ENCODE measurements at places on chromosomes 7 and 10.

- DNase-seq = no peak
Measured at GRCh38 chr7:125412890-125413665, 483.5 kb upstream of the POT1 start.

DNA sequence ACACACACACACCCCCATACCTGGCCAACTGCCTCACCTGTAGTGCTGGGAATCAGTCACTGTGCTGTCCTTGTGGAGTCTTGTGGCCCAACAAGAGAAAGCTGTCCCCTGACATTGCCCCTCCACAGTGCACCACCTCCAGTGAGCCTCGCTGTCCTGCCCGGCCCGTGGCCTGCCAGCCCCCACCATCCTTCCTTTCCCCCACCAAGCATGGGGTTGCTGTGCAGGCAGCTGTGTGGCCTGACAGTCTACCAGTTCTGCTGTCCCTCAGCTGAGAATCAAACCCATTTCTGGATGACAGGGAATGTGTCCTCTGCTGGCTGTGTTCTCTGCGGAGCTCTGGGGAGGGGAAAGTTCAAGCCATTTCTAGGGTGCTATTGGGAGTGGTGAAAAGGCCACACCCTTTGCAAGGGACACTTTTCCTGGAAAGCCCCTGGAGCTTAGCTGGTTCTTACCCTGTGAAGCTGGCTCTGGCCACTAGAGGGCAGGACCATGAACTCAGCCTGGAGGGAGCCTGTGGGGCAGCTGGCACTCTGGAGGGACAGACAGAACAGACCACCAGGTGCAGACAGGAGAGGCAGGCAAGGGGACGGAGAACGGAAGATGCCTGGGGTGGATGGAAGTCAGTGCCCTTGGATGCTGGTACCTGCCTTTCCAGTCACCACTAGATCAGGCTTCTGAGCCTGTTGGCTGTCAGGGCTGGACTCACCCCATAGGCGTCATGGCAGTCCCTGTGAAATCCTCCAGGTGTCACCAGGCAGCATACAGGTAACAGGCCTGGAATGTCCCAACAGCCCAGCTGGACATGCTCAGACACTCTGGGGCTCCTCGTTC lies 10.5 kb upstream of the MTPAP start:
- DNase-seq = peak; percentile 60

DNA sequence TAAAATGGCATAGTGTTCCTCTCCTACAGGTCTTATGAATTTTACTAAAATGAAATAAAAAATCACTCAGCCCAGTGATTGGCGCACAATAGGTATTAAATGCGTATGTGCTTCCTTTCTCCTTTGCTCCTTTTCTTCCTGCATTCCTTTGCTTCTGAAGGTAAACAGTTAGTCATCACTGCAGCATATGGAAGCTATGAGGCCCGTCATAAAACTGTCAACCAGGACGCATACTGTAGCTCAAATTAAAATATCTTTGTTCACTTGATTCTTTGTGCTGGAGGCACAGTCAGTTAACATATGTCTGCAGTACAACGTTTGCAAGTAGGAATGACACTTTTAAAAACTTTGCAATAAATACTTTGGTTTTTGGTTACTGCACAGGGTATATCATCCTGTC lies 374.7 kb downstream of the TCERG1L start:
- DNase-seq = no peak

DNA sequence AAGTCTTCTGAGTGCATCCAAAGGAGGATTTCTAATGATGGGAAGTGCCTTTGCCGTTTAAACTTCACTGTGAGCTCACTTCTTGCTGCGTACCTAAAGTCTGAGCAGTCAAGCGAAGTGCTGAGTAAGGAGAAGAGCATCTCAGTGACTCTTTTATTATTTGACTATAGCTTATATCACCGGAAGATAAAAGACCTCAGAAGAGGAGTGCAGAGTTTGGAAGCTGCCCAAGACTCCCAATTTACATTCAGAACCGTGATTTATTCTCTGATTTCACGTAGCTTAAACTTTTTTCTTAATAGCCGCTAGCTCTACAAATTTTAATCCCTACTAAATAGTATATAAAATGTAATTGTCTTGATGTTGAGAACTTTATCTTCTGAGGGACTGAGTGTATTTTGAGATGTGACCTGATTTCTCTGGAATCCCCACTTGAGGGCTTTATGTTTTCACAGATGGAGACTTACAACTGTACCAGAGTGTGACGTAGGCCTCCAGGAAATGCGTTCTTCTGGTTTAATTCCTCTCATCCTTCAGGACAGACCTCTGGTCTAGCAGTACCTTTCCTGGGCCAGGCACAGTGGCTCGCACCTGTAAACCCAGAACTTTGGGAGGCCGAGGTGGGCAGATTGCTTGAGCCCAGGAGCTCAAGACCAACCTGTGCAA lies 51.1 kb downstream of the CAMK1D start:
- DNase-seq = peak; percentile 17

- no peak for DNase-seq
Measured at GRCh38 chr10:44311563-44312051, 73.3 kb downstream of the CXCL12 start.

- DNase-seq = no peak
Measured at GRCh38 chr7:104805449-104806317, 208.3 kb upstream of the KMT2E start.
